ENCODE measurements at places on chromosomes 5 and 9. TPM values are rescaled to one million over a fixed set of nuclear protein-coding genes. Genes with fewer than 3 reads are reported as not detected.

The TAF11L10 gene
- polyA plus RNA-seq: not detected

- H3K27ac ChIP-seq: no peak overlapping the region
- peaks cover 59% of the 10 kb centered on the region for H3K36me3 ChIP-seq
- H3K27me3 ChIP-seq: no peaks in the 10 kb centered on the region
- H3K4me1 ChIP-seq: no peaks in the 10 kb centered on the region
- no peak for DNase-seq
These were observed 80.4 kb downstream of the LRSAM1 start for GRCh38 chr9:127531676-127532075.

DNA sequence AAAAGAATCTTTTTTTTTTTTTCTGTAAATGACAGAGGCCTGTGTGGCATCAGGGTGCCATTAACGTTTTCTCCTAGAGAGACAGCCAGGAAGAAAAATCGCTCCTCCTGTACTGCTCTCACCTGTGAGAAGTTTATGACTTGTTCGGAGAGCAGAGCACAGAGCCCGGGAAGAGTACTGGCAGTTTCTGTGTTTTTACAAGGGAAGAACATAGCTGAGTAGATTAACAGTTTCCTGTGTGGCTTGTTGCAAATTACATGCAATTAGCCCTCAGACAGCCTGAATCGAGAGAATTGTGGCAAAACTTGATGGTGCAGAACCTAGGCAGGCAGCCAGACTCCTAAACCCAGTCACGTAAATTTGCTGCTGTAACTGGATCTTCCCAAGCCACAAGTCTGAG lies 32.1 kb downstream of the PRKACG start:
- H3K36me3 ChIP-seq: no peaks in the 10 kb centered on the region
- H3K27ac ChIP-seq: no peak overlapping the region
- H3K4me3 ChIP-seq: no peak overlapping the region

GRCh38 chr5:61881821-61882487 lies 424.1 kb upstream of the KIF2A start:
- H3K36me3 ChIP-seq: no peaks in the 10 kb centered on the region
- no peak overlapping the region for H3K27ac ChIP-seq
- DNase-seq: no peak
- H3K4me1 ChIP-seq: no peaks in the 10 kb centered on the region
- no peak overlapping the region for H3K4me3 ChIP-seq

The FOXD4 gene
- 0.34 TPM for polyA plus RNA-seq

GRCh38 chr9:70675868-70676370 lies 261.5 kb upstream of the KLF9 start:
- no peaks in the 10 kb centered on the region for H3K4me1 ChIP-seq
- H3K27ac ChIP-seq: no peak overlapping the region
- no peak for DNase-seq
- H3K36me3 ChIP-seq: no peaks in the 10 kb centered on the region
- H3K4me3 ChIP-seq: no peak overlapping the region
- H3K27me3 ChIP-seq: no peaks in the 10 kb centered on the region

- DNase-seq: no peak
- no peaks in the 10 kb centered on the region for H3K27me3 ChIP-seq
- H3K27ac ChIP-seq: peak overlapping the region; percentile 70
- H3K4me3 ChIP-seq: no peak overlapping the region
- no peaks in the 10 kb centered on the region for H3K36me3 ChIP-seq
These were observed 76.7 kb upstream of the FST start for GRCh38 chr5:53403758-53404157.

- H3K36me3 ChIP-seq: no peaks in the 10 kb centered on the region
- H3K4me1 ChIP-seq: no peaks in the 10 kb centered on the region
- no peak overlapping the region for H3K27ac ChIP-seq
- H3K27me3 ChIP-seq: no peaks in the 10 kb centered on the region
- no peak for DNase-seq
These were observed 53.5 kb downstream of the PPP2R2B start for GRCh38 chr5:146825033-146825432.

DNA sequence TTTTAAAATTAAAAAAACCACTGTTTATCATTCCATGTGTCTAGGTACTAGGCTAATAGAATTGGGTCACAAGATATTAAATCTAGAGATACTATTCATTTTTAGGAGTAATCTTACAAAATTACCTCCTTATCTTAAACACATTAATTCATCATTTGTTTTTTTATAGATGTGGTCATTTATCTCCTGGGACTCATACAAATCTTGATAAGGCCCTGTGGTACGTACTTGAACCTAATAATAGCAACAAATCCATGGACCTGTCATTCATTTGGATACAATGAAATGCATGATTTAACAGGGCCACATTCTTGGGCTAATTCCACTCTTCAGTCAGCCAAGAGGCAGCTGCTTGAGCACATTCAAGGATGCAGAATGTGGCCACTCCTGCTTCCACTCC lies 66.4 kb upstream of the MARCHF11 start:
- no peak overlapping the region for H3K27ac ChIP-seq
- no peaks in the 10 kb centered on the region for H3K27me3 ChIP-seq
- H3K4me1 ChIP-seq: no peaks in the 10 kb centered on the region
- H3K4me3 ChIP-seq: no peak overlapping the region
- no peak for DNase-seq

- no peaks in the 10 kb centered on the region for H3K36me3 ChIP-seq
- peaks cover 11% of the 10 kb centered on the region for H3K27me3 ChIP-seq
- no peak overlapping the region for H3K27ac ChIP-seq
- no peaks in the 10 kb centered on the region for H3K4me1 ChIP-seq
- H3K4me3 ChIP-seq: no peak overlapping the region
These were observed 271.9 kb upstream of the ADAMTS16 start for GRCh38 chr5:4868140-4868735.

DNA sequence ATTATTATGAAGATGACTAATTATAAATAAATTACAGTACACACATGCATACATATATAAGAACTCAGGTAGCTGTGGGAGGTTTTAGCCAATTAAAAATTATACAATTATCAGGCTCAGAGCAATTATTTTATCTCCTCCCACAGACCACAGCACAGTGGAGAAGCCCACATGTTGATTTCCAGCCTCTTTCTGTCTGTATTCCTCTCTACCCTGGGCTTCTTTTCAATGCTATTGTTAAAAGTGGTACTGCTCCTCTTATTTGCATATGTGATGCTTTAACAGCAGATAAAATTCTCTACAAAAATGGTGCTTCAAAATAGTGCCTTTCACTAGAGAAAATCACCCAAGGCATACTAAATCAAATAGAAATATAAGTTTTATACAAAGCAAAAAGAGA lies 218.7 kb downstream of the NFIB start:
- H3K27ac ChIP-seq: peak overlapping the region; percentile 91
- H3K4me1 ChIP-seq: peaks cover 32% of the 10 kb centered on the region
- no peak overlapping the region for H3K4me3 ChIP-seq
- no peaks in the 10 kb centered on the region for H3K27me3 ChIP-seq

GRCh38 chr9:93823245-93824072 lies 131.7 kb downstream of the BARX1 start:
- no peaks in the 10 kb centered on the region for H3K4me1 ChIP-seq
- H3K4me3 ChIP-seq: no peak overlapping the region
- DNase-seq: peak; percentile 2
- H3K27ac ChIP-seq: no peak overlapping the region

DNA sequence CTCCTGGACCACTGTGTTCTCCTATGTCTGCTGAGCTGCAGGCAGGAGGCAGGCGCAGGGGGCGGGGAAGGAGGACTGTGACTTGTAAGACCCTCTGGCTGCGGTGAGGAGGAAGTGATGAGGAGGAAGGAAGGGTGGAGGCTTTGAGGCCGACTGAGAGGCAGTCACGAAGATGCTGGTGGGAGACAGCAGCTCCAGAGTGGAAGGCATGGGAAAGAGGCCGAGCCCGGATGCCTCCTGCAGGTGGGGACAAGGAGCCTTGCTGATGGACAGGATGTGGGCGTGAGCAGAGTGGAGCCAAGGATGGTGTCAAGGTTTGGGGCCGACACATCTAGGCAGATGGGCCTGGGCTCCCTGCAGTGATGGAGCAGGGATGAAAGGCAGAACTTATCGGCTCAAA lies 74.3 kb upstream of the ICE1 start:
- no peaks in the 10 kb centered on the region for H3K36me3 ChIP-seq
- H3K4me1 ChIP-seq: peaks cover 11% of the 10 kb centered on the region
- no peak overlapping the region for H3K4me3 ChIP-seq
- no peaks in the 10 kb centered on the region for H3K27me3 ChIP-seq
- DNase-seq: no peak
- no peak overlapping the region for H3K27ac ChIP-seq

- H3K4me1 ChIP-seq: peaks cover 15% of the 10 kb centered on the region
- H3K36me3 ChIP-seq: peaks cover 6% of the 10 kb centered on the region
- H3K27ac ChIP-seq: peak overlapping the region; percentile 57
These were observed 467 bp upstream of the PHF19 start for GRCh38 chr9:120877276-120878034.

DNA sequence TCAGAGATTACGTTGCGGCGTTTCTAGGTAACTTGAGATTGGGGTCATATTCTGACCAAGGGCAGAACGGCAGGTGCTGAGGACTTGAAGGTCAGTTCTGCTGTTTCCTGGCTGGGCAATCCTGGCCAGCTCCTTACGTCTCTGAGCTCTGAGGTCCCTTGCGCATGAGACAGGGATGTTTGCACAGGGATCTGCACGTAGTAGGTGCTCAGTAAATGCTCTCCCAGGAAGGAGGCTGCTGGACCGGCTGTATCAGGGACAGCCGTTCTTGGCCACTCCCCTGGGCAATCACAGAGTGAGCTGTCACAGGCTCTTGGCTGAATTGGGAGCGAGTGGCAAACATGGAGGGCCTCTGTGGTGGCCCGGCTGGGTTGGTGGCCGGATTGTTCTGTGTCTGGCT lies 8.3 kb downstream of the NCS1 start:
- DNase-seq: no peak
- no peak overlapping the region for H3K27ac ChIP-seq
- peaks cover 19% of the 10 kb centered on the region for H3K4me1 ChIP-seq
- peaks cover 5% of the 10 kb centered on the region for H3K36me3 ChIP-seq

GRCh38 chr9:72911247-72911775 lies 41.5 kb downstream of the ALDH1A1 start:
- H3K36me3 ChIP-seq: no peaks in the 10 kb centered on the region
- DNase-seq: no peak
- H3K27me3 ChIP-seq: peaks cover 6% of the 10 kb centered on the region
- no peak overlapping the region for H3K4me3 ChIP-seq

GRCh38 chr5:124980163-124980941 lies 233.9 kb upstream of the ZNF608 start:
- H3K4me3 ChIP-seq: no peak overlapping the region
- peak; percentile 58 for DNase-seq
- H3K27me3 ChIP-seq: no peaks in the 10 kb centered on the region
- H3K4me1 ChIP-seq: peaks cover 3% of the 10 kb centered on the region
- peak overlapping the region; percentile 95 for H3K27ac ChIP-seq

The CDKN2B-AS1 gene
- polyA plus RNA-seq: 0.25 TPM

GRCh38 chr9:74589576-74589975 lies 92.4 kb downstream of the RORB start:
- H3K4me3 ChIP-seq: no peak overlapping the region
- no peaks in the 10 kb centered on the region for H3K27me3 ChIP-seq
- H3K36me3 ChIP-seq: no peaks in the 10 kb centered on the region
- H3K27ac ChIP-seq: no peak overlapping the region

DNA sequence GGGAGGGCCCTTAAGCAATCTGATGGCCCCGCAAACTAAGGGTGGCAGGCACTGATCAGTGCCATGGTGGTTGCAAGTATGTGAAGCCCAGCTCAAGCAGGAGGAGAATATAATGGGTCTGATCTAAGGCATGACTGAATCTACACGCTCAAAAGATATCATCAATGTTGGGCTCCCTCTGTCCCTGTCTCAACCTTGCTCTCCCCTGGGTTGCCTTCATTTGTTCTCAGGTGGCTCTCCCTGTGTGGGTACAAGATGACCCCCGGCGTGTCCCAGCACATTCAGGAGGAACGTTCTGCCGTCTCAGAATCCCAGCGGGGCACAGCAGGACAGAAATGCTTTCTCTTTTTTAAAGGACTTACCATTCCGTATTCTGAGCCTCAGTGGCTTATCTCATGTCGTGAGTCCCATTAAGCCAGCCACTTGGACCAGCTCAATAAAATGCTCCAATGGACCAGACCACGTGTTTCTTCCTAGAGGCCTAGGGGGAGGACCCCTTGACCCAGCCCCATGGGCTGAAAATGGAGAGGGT lies 12.0 kb upstream of the RNF130 start:
- no peaks in the 10 kb centered on the region for H3K4me1 ChIP-seq
- no peak for DNase-seq
- H3K4me3 ChIP-seq: no peak overlapping the region
- H3K36me3 ChIP-seq: no peaks in the 10 kb centered on the region
- H3K27me3 ChIP-seq: no peaks in the 10 kb centered on the region
- no peak overlapping the region for H3K27ac ChIP-seq

- DNase-seq: no peak
- no peaks in the 10 kb centered on the region for H3K27me3 ChIP-seq
- H3K36me3 ChIP-seq: no peaks in the 10 kb centered on the region
- no peak overlapping the region for H3K27ac ChIP-seq
These were observed 171.7 kb downstream of the MAT2B start for GRCh38 chr5:163677092-163677491.

The GRXCR2 gene
- not detected for polyA plus RNA-seq

The SEMA6A gene
- polyA plus RNA-seq: 0.29 TPM

The IER5L gene
- polyA plus RNA-seq: 8.9 TPM

DNA sequence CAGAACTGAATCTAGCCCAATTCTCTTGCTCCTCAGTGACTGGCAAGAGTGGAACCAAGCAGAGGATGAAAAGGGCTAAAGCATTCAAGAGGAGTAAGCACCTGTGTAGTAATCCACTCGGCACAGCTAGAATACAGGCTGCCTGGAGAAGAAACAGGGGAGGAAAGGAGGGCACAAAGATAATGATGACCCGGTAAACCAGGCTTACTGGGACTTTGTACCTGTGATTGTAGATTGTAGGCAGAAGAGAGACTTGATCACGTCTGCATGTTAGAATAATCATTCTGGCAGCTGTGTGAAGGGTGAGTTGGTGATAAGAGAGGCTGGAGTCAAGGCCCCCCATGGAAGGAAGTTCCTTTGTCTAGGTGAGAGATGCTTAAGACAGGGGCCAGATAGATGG lies 20.6 kb upstream of the TNFSF15 start:
- DNase-seq: no peak
- no peaks in the 10 kb centered on the region for H3K4me1 ChIP-seq
- H3K4me3 ChIP-seq: no peak overlapping the region
- H3K27me3 ChIP-seq: no peaks in the 10 kb centered on the region
- no peaks in the 10 kb centered on the region for H3K36me3 ChIP-seq

DNA sequence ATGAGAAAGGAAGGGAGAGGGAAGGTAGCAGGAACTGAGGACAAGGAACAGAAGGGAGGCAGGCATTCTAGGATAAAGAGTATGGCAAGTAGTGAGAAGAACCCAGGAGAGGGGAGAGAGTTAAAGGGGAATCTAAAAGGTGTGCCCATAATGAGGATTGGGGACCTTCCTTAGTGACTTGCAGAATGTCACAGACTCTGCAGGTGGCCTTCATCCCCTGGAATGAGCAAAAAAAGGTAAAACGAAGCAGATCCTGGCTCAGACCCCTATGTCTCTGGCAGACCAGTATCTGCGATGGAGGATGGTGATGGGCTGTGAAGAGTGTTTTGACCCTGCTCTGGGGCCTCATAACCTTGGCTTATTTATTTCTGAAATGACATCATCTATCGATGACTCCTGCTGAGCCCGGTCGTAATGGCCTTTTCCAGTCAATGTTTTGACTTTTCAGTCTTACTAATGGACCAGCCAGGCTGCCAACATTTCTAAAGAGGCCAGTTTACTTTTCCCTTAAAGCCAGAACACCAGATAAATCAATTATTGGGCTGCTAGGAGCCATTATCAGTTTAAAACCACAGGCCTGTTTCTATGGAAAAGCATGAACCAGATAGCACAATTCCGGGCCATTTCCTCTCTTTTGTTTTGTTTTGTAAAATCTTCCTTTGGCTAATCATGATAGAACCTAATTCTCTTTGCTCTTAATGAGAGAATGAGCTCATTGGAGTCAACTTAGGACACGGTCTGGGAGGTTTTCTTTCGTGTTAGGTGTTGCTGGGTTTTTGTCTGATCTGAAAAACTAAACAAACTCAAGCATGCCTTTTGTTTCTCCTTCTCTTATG lies 3.1 kb downstream of the TMOD1 start:
- H3K4me3 ChIP-seq: no peak overlapping the region
- peak overlapping the region; percentile 100 for H3K27ac ChIP-seq
- H3K27me3 ChIP-seq: peaks cover 48% of the 10 kb centered on the region
- DNase-seq: peak; percentile 71
- no peaks in the 10 kb centered on the region for H3K36me3 ChIP-seq
